ENCODE measurements at places on chromosomes 4 and X.

- peak; percentile 57 for DNase-seq
These were observed at the start of gene CXCR3 for GRCh38 chrX:71618303-71618721. Gene CXCR3 (minus strand): TSS chrX:71618511. CDS start chrX:71618449, 62 bp downstream.

DNA sequence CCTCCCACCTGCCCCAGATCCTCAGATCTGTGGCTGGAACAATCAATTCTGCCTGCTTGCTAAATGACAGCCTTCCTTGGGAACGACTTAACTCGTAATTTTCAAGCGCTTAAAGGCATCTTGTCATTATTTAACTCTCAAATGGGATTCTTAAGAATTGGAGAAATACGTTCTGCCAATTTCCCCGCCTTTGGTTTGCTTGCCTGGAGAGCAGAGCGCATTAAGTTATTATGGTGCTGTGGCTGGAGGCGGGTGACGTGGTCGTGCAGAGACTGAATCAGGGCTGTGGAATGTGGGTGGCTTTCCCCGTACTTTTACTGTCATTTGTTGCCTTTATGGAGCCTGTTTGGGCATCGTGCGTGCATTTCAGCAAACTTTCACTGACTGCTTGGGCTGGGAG is 78.9 kb upstream of the PSAPL1 start:
- no peak for DNase-seq

DNA sequence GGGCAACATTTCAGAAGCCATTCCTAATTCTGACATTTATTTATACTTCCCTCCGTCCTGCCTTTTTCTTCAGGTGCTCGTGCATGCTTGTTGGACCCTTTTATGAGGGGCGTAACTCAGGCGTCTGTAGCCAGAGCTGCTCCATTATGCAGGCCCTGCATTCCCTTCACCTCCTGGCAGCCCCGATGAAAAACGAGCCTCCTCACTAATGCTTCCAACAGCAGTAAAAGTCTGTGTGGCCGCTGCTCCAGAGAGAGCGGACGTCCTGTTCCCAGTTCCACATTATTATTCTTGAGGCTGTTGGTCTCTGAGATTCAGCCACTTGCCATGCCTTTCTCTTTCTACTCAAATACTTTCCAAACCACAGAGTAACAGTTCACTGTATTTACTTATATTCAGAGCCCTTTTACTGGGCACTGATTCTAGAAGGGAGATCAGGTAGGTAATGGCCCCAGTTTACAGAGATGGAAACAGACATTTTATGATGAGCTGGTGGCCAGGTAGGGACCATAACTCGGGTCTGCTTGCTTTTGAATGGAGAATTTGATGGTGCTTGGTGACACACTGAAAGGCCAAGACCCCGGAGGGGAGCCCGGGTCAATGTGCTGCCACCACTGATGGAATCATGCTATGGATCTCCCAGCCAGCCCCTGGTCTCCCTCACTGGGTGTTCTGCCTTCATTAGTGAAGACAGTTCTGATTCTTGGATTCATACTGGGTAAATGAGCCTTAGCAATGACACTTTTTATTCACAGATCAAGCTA is 101.0 kb downstream of the GATB start:
- no peak for DNase-seq

DNA sequence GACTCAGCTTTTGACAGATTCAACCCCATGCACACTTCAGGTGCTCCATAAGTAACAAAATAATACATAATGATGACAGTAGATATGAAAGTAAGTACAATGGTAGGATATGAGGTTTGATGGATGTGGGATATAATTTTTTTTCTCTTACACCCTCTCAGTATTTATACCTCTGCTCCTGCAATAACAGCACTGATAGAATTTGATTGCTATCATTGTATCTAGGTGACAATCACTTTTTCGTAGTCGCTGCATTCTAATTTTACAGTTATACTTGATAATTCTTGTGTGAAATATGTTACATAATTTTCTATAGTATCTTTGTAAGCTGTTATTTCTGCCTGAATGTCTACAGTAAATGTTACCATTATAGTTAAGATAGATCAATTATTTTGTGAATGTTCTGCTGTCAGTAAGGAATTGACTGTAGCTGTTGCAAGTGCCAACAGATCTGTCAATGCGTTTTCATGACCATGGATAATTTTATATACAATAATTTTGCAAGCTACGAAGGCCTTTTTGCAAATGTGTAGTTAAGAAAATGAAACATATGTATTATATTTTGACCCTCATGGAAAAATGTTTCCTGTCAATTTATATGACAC is 128.9 kb downstream of the BANK1 start:
- DNase-seq: no peak

- DNase-seq: no peak
These were observed 17.1 kb upstream of the ANXA3 start for GRCh38 chr4:78534286-78534955.

Data from GM10248 (cell line).